Stimulated activated CD4-positive, alpha-beta T cell treated with anti-CD3 and anti-CD28 coated beads, Interleukin-12 subunit alpha, Interleukin-12 subunit beta, amount 100 ng/mL, for 24 hours (primary cell): ENCODE measurements at places on chromosomes 6 and 20.

DNA sequence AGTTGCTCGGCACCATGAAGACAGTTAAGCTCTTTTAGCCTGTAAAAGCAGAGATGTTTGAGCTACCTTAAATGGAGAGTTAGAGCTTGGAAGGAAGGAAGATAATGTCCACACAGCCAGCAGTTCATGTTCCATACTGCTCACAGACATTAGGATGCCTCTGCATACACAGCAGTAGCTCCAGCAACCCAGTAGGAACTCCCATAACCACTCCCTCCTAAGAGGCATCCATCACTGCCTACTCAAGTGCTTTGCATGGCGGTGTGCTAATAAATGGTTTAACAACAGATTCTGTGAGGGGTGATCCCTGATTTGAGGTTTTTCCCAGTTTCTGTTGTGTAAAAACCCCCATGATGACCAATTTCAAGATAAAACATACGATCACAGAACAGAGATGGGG, 286.4 kb downstream of the HACE1 start:
- DNase-seq, result no peak

DNA sequence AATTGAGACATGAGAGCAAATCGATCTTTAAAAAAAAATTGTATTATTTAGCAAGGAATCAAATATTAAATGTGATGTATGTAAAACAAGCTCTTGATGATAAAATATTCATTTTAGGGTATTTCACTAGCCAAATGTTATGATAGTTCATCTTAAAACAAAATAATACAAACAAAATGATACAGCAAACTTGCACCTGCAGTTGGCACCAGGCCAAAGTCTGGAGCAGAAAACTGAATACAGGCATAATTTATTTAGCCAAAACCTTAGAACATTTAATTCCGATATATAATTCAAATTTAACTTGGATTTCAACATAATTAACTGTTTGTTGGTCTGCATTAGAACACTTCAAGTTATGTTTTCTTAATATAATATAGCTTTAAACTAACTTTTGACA, 60.9 kb downstream of the EPHA7 start:
- DNase-seq, result no peak

DNA sequence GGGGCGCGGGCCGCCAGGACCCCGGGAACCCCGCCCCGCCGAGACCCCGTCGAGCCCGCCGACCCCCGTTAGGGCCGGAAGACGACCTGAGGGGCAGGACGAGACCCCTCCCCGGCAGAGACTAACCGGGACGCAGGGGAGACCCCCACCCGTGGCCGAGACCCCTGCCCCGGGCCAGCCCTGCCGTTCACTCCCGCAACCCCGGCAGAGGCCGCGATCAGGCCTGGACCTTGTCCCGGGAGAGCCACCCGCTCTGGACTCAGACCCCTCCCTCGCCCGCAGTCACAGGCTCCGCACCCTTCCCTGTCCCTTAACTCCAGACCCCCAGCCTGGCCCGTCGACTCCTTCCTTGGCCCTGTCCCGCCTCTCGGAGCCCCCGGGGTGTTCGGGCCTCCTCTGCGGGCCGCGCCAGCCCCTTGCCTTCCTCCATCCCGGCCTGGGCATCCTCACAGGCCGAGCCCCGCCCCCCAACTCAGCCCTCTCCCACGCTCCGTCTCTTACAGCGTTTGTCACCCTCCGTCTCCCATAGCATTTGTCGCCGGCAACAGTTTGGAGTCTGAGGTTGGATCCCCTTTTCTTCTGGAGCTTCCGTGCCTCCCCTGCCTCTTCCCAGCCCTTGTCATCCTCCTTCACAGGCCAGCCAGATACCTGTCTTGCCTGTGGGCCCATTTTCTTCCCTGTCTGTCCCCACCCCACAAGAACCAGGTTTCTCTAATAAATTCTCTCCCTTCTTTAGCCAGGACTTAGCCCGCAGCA, 569 bp downstream of the TCEA2 start:
- no peak for DNase-seq

- no peak for DNase-seq
Measured at GRCh38 chr6:159416891-159417560, 247.8 kb downstream of the FNDC1 start.

DNA sequence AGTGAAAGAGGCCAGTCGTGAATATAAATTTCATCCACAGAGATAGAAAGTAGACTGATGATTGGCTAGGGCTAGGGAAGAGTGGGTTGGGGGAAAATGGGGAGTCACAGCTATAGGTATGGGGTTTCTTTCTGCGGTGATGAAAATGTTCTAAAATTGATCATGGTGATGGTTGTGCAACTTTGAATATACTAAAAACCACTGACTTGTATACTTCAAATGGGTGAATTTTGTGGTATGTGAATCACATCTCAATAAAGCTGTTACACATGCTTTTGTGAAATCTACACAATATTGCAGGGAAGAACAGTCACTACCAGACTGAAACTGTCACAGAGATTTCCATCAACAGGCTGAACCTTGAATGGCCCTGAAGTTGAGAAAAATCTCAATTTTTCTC, 61.5 kb downstream of the LYRM4 start:
- no peak for DNase-seq

- no peak for DNase-seq
Measured at GRCh38 chr6:6885521-6886170, 222.1 kb upstream of the RREB1 start.

DNA sequence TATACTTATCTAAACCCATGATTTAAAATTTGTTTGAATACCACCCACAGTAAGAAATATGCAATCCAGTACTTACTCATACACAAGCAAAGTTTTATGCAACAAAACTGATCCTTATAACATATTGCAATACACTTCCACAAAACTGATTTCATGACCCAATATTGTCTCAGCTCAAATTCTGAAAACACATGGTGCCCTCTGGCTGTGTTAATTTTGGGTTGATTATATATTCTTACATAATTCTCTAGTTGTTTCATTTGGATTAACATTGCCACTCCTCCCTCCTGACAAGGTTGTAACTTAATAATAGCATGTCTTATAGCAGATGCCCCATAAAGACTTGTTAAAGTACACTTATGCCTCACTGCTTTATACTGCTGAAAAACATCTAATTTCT, 73.0 kb upstream of the TULP1 start:
- no peak for DNase-seq

GRCh38 chr20:24962510-24962909, 13.4 kb downstream of the CST7 start:
- no peak for DNase-seq

GRCh38 chr6:104957301-104958177, 632 bp downstream of the LIN28B start:
- DNase-seq, result no peak

- no peak for DNase-seq
Measured at GRCh38 chr20:43034981-43035724, 154.6 kb downstream of the PTPRT start.

DNA sequence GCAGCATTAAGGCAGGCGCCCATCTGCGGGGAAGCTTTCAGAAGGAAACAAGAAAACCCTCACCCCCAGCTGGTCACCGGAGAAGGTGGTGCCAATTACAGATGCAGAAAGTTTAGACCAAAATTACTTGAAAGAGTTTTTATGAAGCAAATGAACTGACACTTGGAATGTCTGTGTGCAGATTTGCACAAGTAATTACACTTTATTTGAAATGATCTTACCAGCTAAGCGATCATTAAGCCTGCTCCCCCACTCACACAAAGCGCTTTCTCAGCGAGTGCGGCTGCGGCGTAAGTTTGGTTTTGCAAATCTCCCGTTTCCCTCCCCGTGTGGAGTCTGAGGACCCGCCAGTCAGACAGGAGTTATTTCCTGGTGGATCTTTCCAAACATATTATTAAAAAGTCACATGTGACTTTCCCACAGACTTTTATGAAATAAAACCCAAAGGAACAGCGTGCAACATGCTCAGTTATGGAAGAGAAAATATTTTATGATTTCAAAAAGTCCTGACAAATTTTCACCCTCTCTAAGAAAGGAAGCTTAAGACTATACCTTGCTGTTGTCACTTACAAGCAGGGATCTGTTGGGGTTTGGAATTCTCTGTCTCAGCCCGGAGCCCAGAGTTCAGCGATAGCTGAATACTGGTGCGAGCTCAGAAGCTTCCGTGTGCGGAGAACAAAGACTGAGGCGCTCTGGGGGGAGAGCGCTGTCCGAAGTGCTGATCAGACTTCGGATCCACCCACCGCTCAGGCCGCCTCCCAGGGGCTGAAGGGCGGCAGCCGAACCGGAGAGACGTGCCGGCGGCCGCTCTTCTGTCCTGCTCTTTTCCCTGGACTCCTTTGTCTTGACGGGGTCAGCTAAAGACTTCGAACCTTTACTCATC, 2.7 kb upstream of the MYT1 start:
- DNase-seq, result peak; percentile 22

- DNase-seq, result no peak
Measured at GRCh38 chr6:18340781-18341551, 46.2 kb upstream of the RNF144B start.

DNA sequence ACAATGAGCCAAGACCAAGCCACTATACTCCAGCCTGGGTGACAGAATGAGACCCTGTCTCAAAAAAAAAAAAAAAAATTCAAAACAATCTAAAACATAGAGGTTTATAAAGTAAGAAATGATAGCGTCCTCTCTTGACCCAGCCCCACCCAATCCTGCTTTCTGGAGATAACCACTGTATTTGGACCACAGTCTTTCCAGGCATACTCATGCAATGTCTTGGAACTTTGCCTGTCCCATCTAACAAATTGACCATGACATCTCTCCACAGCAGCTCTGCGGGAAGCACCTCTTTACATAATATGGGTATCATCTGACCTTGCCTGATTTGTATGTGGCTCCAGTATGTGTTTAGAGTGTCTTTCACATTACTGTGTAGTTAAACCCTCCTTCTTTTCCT, 9.1 kb upstream of the SHLD1 start:
- no peak for DNase-seq

DNA sequence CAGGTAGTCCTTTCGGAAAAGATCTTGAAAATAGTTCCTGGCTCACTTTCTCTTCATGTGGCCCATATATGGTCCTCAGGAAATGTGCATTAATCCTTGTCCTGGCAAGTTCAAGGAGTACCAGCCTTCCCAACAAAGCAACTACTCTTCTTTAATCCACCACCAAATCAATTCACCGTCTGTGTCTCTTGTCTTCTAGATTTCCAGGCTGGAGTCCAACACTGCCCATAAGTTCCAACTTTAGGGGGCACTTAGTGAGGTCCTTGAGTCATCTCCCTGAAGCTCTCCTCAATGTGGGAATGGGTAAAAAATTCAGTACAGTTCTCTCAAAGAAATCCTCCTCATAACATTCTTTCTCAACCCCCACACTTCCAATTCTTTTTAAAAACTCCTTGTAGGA, 6.9 kb upstream of the DAAM2 start:
- DNase-seq, result no peak

DNA sequence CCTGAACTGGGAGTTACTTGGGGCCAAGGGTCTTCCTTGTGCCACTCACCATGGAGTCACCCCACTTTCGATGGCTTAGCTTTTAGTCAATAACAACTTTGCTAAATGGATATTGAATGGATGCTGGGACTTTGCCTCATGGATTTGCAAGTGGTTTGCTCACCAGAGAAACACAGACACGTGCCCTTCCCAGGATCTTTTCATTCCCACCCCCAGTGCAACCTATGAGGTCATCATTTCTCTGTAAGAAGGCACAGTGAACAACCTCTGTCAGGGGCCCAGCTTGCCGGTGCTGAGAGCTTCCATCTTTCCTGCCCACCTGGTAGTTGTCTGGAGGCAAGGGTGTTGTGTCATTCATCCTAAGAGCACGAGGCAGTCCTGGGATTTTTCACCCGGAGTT, 256.8 kb upstream of the PMEPA1 start:
- no peak for DNase-seq

GRCh38 chr6:45667766-45668165, 290.0 kb upstream of the SUPT3H start:
- no peak for DNase-seq

- no peak for DNase-seq
Measured at GRCh38 chr6:37201726-37202125, 31.8 kb downstream of the PIM1 start.

- DNase-seq, result no peak
Measured at GRCh38 chr20:45949542-45950329, 15.3 kb downstream of the PCIF1 start.

- DNase-seq, result no peak
Measured at GRCh38 chr6:165615636-165616035, 47.4 kb downstream of the PDE10A start.

DNA sequence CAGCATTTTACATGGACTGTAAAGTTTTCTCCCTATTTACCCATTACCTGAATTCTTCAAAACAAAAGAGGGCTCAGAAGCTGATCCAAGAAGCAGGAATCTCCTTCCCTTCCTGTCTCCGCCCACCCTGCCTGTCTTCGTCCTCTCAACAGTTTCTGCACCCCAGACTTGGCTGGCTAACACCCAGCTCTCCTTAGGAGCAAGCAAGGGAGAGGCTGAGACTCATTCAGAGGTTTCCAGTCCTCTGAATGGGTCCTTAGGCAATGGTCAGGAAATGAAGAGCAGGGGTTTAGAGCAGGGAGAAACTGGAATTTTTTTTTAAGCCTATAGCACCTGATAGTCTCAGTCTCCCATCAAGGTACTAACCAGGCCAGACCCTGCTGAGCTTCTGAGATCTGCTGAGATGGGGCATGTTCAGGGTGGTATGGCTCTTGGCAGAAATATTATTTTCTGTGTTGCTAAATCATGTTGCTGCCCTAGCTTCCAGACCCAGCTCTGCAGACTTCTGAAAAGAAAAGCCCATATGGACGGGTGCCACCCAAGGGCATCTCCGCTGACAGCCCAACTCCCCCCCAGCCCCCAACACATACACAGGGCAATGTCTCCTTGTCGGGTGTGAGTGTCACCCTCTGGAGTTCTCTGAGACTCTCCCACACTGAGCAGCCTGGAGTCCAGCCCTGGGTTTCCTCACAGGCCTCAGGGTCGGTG, 74.6 kb upstream of the CD93 start:
- DNase-seq, result no peak

GRCh38 chr6:34928695-34929094, 39.6 kb downstream of the ANKS1A start:
- no peak for DNase-seq

- no peak for DNase-seq
Measured at GRCh38 chr6:90370493-90370959, 73.9 kb upstream of the BACH2 start.

GRCh38 chr20:2746636-2747265, 53.7 kb downstream of the CPXM1 start:
- DNase-seq, result no peak

GRCh38 chr6:131917763-131918649, 33.2 kb downstream of the CCN2 start:
- DNase-seq, result no peak

- no peak for DNase-seq
Measured at GRCh38 chr6:3328796-3329195, 70.0 kb downstream of the PSMG4 start.
